T-helper 22 cell (primary cell): ENCODE measurements at places on chromosomes 4 and X.

DNA sequence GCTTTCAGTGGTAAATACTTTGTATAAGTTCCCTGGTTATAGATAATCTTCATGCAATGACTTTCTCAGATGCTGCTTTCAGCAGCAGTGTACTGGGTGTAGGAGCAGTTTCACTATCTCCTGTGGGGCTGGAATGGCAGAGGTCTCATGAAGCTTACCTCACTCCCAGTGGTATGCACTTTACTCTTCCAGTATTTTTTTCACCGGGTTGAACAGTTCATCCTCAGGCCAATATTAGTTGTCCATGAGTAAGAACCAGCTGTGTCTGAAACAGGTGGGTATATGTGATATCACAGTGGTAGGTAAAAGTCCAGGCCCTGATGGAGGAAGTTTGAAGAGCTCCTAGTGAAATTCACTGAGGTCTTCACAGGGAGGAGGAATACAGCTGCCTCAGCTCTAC, 351.5 kb upstream of the EMCN start:
- DNase-seq = no peak

GRCh38 chr4:140423106-140423505, 4.3 kb downstream of the CLGN start:
- no peak for DNase-seq

DNA sequence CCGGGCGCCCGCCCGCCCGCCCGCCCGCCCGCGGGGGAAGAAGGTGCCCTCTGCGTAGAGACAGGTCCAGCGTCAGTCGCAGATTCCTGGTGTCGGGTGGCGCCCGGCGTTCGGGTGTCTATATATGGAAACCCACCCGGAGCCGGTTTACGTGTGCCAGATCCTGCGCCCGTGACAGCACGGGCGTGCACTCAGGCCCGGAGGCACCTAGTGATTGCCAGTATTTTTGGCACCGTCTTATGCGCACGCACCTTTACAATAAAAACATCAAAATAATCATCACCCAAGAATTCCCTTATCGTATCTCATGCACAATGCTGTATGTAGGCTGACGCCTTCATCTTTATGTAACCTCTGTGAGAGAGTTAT, 519 bp downstream of the SLC25A4 start:
- no peak for DNase-seq

DNA sequence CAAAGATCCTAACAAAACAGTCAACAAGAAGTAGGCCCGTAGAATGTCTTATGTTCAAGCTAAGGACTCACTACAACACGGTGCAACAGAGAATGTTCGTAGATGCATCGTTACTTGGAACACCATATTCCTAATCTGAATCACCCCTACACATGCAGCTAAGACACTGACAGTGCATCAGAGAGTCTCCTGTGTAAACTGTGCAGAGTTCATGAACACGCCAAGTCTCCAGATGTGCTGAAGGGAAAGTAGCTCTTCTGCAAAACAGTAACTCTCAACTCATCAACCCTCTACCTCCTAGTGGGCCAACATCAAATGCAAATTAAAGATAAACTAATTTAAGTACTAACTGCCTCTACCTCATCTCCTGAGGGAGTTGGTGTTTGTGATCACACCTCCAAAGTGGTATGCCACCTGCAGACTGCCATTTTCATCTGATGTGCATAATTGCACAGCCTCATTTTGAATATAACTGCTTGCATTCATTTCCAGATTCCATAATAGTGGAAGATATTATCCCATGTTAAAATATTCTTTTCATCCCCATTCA, 73.5 kb downstream of the MOSPD2 start:
- DNase-seq = no peak

- no peak for DNase-seq
Observed at GRCh38 chrX:14290335-14290734, 239.0 kb upstream of the GLRA2 start.

DNA sequence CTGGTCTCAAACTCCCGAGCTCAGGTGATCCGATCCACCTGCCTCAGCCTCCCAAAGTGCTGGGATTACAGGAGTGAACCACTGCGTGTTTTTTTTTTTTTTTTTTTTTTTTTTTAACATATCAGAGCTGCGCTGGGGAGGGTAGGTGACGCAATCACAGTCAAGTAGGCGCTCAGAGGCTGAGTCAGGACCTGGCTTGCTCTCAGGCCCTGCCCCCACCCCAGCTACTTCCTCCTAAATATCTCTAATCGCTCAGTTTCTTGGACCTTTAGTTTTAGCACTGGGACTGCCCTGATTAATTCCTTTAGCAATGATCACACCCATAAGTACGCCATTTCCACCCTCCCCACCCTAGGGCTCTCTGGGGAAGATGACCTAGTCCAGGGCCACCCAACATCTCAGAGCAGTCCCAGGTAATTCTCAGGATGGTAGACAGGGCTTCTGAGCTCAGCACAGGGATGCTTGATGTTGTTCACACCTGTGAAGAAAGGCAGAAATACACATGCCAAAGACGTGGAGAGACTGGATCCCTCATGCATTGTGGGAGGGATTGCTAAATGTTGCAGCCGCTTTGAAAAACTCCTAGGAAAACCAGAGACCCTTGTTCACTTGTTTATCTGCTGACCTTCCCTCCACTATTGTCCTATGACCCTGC, 50.2 kb downstream of the DDX3X start:
- peak; percentile 42 for DNase-seq

DNA sequence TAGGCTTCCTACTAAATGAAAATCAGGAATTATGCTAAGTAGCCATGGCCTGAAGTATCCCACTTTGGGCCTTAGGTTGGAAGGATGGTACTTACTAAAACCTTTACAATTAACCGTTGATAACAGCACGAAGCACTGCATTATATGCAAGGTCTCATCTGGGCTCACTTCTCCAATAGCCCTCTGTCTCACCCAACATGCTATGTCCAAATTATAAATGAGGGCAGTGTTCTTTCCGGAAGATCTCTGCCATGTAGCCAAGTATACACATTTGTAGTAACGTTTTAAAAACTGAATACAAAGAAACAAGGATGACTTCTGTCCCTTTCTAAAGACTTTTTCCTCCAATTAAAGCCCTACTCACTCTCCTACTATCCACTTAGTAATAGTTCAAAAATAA, 51.6 kb downstream of the SCFD2 start:
- no peak for DNase-seq

DNA sequence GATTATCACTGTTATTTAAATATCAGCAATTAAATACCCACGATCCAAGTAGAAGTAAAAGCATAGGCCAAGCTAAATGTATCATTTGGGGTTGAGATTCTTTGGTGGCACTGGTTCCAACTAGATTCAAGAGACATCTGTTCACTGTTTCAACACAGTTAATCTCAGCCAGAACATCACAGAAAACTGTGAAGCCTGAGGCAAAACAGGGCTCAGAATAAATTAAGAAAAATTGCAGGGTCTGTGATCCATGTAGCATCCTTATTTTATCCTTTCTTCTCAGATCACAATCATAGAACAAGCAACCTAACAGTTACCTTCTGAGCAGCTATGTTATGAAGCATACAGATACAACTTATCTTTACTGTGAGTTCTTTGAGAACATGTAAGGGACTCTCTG, 23.7 kb downstream of the YTHDC1 start:
- no peak for DNase-seq

DNA sequence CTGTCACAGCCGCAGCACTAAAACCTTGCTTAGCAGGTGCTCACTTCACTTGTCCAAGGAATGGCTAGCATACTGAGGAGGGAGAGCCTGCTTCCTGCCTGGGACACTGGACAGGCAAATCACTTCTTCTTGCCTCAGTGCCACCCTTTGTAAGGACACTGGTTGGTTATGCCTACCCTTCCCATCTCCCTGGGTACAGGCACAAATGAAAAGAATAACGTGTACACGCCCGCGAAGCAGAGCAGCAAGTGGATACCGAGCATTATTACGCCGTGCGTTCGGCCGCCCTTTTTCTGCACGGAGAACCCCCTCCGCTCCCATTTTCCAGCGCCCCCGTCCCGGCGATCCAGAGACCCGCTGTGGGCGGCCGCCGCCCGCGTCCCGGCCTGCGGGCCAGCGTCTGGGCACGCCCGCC, 338 bp upstream of the KLHL2 start:
- no peak for DNase-seq

GRCh38 chrX:103789004-103789403, 12.4 kb downstream of the PLP1 start:
- no peak for DNase-seq

DNA sequence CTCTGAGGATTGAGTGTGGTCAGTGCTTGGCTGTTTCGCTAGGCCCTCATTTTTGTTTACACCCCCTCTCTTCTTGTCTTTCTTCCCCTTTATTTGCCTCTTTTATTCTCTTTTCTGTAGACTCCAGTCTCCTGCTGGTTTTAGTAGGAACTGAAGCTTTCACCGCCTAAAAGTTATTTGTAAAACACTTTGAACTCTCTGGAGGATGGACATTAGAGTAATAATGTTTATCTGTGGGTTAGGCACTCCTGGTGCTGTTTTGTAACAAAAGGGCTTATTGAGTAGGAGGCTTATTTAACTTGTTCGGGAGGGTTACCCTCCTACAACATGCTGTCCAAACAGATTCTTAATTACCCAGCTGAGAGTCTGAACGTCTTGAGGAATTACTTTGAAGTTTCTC, 1.6 kb upstream of the ARHGAP10 start:
- DNase-seq = no peak

GRCh38 chrX:132741689-132742088, 216.7 kb downstream of the HS6ST2 start:
- no peak for DNase-seq

- DNase-seq = no peak
Observed at GRCh38 chr4:118284169-118284568, 68.6 kb downstream of the PRSS12 start.

DNA sequence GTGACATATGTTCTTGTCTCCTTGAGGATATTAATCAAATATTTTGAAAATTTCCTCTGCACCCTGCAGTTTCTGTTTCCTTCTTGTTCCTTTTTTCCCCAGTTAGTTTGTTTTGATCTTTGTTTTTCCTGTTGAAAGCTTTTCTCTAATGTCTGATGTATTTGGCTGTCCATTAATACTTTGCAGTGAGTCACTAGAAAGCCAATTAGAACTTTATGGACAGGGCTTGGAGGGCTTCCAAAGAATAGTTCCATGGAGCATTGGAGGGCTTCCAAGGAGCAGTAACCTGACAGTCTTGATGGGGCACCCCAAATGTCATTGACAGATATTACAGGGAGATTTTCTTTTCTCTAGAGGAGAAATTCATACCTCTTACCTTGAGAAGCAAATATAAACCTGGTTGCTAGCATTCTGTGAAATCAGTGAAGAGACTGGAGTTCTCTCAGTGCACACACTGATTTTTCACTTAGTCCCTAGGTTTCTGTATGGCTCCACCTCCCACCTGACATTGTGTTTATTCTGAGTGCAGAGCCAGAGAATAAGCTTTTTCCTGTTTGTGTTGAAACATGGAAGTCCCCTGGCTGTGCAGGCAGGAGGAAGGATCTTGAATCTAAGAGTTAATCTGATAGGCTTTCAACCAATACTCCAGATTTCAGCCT, 26.5 kb downstream of the SPARCL1 start:
- no peak for DNase-seq

DNA sequence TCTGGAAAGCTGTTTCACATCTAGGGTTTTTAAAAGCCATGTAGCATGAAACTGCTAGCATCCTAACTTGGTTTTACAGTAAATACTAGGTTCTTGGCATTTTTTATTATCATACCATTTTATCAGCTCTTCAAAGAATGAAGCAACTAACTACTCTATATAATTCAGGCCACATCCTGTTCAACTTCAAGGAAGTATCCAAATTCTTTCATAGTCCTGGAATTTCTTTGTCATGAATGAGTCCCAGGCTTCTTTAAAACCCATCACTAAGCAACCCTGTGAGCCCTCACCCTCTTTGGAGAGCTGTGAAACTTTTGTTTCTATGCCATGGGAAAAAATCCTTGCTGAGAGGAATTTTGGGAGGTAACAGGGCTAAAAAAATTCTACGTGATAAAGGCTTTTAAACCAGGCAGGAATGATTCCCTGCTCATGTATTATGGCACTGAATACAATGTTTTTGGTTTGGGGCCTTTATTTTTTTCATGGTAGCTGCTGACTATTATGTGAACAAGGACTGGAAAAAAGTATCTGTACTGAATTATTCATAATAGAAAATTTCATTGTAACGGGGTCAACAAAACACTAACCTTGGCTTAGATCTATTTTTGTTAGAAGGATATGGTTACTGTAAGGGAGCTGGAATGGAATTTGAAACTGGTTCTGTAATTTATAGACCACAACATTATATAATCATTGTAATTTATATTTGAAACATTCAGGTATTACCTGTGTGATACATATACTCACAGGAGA, 164.9 kb downstream of the DCTD start:
- no peak for DNase-seq

DNA sequence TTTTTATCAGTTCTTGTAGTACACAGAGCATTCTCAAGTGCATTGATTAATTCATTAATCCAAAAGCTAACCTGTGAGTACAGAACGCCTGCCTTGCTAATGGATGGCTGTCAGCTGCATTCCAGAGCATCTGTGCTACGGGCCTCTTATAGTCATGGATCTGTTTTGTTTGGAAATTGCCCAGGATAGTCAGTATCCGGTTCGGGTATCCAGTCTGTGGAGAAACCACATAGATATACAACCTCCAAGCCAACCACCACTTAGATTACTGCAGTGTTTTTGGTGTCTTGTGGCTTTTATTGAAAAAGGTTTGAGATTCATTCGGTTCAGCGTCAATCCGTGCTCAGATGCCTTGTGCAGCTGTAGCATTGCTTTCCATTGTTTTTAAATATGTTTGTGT, 4.0 kb downstream of the LAP3 start:
- DNase-seq = no peak

GRCh38 chrX:17496407-17496806, 121.4 kb downstream of the NHS start:
- no peak for DNase-seq

- DNase-seq = no peak
Observed at GRCh38 chr4:122718281-122718680, 14.2 kb upstream of the BBS12 start.

- DNase-seq = no peak
Observed at GRCh38 chr4:76341063-76341462, 34.5 kb downstream of the STBD1 start.

- no peak for DNase-seq
Observed at GRCh38 chrX:118216509-118216908, 99.9 kb upstream of the KLHL13 start.

GRCh38 chr4:7105276-7105675, 37.4 kb upstream of the GRPEL1 start:
- no peak for DNase-seq
